ENCODE measurements at places on chromosomes 2 and 18. TPM values are rescaled to one million over a fixed set of nuclear protein-coding genes. Genes with fewer than 3 reads are reported as not detected.
A peak's percentile ranks its signal among the peaks of the same experiment; 100 is the strongest.

- no peak overlapping the region for H3K27ac ChIP-seq
- H3K36me3 ChIP-seq, result no peaks in the 10 kb centered on the region
- H3K4me3 ChIP-seq, result no peak overlapping the region
- DNase-seq, result no peak
- no peaks in the 10 kb centered on the region for H3K4me1 ChIP-seq
- no peaks in the 10 kb centered on the region for H3K27me3 ChIP-seq
Observed at GRCh38 chr18:14958701-14959100, 210.7 kb downstream of the ANKRD30B start.

DNA sequence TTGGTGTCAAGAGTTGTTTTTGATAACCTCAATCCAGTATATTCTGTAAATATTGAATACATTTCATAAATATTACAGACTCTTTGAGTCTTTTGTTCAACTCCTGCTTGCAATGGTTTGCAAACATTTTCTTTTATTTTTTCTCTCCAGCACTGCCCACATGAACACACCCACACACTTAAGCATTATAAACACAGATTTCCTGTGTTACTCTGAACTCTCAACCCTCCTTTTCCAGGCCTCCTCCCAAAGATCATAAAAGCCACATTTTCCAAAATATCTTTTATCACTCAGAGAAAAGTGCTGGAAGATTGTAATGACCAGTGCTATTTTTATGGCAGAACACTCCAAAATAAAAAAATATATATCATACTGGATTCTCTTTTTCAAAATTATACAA lies 20.5 kb downstream of the ARHGAP25 start:
- no peaks in the 10 kb centered on the region for H3K27me3 ChIP-seq
- no peak for DNase-seq
- H3K4me1 ChIP-seq, result no peaks in the 10 kb centered on the region
- H3K36me3 ChIP-seq, result no peaks in the 10 kb centered on the region

- no peak overlapping the region for H3K27ac ChIP-seq
- H3K27me3 ChIP-seq, result no peaks in the 10 kb centered on the region
- no peak overlapping the region for H3K4me3 ChIP-seq
- no peak for DNase-seq
Observed at GRCh38 chr2:219624565-219624964, 2.9 kb upstream of the SLC4A3 start.

- H3K36me3 ChIP-seq, result no peaks in the 10 kb centered on the region
- peaks cover 6% of the 10 kb centered on the region for H3K4me1 ChIP-seq
- no peak overlapping the region for H3K27ac ChIP-seq
- DNase-seq, result no peak
- H3K27me3 ChIP-seq, result no peaks in the 10 kb centered on the region
Observed at GRCh38 chr18:2976218-2977132, 36.5 kb downstream of the LPIN2 start.

- peak within 1 kb of the TSS; percentile 95 for H3K27ac ChIP-seq
- peak; percentile 84 for DNase-seq
- H3K36me3 ChIP-seq, result no peaks in the 10 kb centered on the region
- H3K4me1 ChIP-seq, result peaks cover 30% of the 10 kb centered on the region
- H3K27me3 ChIP-seq, result no peaks in the 10 kb centered on the region
Observed at GRCh38 chr2:64019083-64019974, at the start of gene VPS54. Gene VPS54, minus strand, starts transcription at chr2:64019428. Its CDS starts 35,429 bp downstream, at chr2:63983999.

DNA sequence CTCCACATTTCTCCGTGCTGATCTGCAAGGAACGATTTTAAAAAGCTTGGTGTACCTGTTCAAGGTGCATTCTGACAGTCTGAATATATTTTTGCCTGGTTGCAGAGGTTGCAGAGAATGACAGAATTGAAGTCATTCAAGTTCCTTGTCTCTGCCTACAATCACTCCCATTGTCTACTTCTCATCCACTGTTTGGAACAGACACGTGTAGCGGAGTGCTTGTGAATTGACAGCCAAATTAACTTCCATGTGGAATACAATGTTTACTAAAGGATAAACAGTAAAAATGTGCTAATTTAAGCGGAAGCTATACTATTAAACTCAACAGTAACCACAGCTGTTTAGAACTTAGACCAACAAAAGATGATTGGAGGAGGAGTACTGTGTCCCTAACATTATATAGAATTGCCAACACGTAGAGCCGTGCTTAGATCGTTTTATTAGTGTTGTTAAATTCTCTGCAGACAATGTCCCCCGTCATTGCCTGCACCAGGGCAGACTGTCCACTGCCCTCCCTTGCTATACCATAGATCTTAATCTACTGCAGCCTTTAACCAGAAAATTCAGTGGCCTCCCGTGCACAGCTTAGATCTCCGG lies 87.3 kb upstream of the ZCCHC2 start:
- no peak for DNase-seq
- no peaks in the 10 kb centered on the region for H3K27me3 ChIP-seq
- no peak overlapping the region for H3K4me3 ChIP-seq
- no peaks in the 10 kb centered on the region for H3K36me3 ChIP-seq

- no peaks in the 10 kb centered on the region for H3K27me3 ChIP-seq
- DNase-seq, result no peak
- no peak overlapping the region for H3K27ac ChIP-seq
- peaks cover 27% of the 10 kb centered on the region for H3K36me3 ChIP-seq
Observed at GRCh38 chr2:149562324-149562723, 25.3 kb downstream of the MMADHC start.

- no peaks in the 10 kb centered on the region for H3K4me1 ChIP-seq
- no peak for DNase-seq
- no peaks in the 10 kb centered on the region for H3K27me3 ChIP-seq
- no peak overlapping the region for H3K4me3 ChIP-seq
- H3K36me3 ChIP-seq, result no peaks in the 10 kb centered on the region
- no peak overlapping the region for H3K27ac ChIP-seq
Observed at GRCh38 chr2:110977403-110977802, 143.3 kb upstream of the BCL2L11 start.

GRCh38 chr18:31294199-31294747 lies 23.7 kb upstream of the DSG1 start:
- no peaks in the 10 kb centered on the region for H3K27me3 ChIP-seq
- no peak overlapping the region for H3K27ac ChIP-seq
- DNase-seq, result no peak
- H3K4me1 ChIP-seq, result no peaks in the 10 kb centered on the region

DNA sequence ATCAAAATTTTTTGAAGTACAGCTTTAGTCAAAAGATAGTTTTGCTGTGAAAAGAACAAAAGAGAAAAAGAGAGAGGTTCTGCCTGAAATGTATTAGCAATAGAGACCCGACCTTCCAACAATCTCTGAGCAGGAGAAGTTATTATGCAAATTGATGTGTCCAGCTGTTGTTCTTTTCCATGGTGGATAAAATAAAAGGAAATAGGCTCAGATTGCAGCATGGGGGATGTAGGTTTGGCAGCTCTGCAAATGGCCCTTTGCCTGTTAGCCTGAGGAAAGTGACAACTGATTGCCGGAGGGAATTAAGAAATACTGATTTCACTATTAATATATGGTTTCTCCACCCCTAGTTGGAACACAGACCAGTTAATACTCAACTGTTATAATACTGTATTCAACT lies 1283.2 kb upstream of the NXPH2 start:
- DNase-seq, result no peak
- no peaks in the 10 kb centered on the region for H3K36me3 ChIP-seq
- H3K4me3 ChIP-seq, result no peak overlapping the region
- no peaks in the 10 kb centered on the region for H3K4me1 ChIP-seq
- H3K27me3 ChIP-seq, result no peaks in the 10 kb centered on the region

DNA sequence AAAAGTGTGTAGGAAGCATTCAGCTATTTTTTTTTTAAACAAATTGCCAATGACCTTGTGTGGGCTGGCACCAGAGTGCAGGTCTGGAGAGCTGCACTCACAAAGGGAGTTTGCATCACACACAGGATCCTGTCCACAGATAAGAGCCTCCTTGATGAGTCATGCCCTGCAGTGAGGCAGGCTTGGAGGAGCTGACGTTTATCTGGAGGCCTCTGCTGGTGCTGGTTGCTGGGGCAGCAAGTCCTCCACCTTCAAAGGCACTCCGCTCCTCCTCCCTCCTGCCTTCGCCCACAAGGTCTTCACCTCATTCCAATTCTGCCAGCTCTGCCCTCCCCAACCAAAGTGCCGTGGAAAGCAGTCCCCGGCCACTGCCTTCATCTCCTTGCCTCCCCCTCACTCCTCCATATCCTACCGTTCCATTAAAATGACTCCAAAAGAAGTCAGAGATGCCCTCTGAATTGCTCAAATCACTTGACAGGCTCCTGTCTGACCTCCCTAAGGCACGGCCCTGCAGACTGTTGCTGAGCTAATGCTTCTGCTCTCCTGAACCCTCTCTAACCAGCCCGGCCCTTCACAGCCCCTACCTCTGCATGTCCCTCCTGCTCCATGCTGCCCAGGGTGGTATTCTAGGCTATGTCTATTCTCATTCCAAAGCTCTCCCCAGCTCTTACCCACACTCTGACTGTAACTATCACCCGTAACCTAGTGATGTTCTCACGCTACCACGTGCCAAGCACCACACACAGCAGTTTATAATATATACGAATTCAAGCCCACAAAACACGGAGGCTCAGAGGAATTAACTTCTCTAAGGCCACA lies 30.9 kb downstream of the LONRF2 start:
- no peaks in the 10 kb centered on the region for H3K36me3 ChIP-seq
- H3K27me3 ChIP-seq, result no peaks in the 10 kb centered on the region
- no peak overlapping the region for H3K4me3 ChIP-seq

GRCh38 chr2:7792031-7792651 lies 874.9 kb downstream of the RNF144A start:
- no peak overlapping the region for H3K4me3 ChIP-seq
- no peaks in the 10 kb centered on the region for H3K27me3 ChIP-seq
- no peaks in the 10 kb centered on the region for H3K36me3 ChIP-seq

DNA sequence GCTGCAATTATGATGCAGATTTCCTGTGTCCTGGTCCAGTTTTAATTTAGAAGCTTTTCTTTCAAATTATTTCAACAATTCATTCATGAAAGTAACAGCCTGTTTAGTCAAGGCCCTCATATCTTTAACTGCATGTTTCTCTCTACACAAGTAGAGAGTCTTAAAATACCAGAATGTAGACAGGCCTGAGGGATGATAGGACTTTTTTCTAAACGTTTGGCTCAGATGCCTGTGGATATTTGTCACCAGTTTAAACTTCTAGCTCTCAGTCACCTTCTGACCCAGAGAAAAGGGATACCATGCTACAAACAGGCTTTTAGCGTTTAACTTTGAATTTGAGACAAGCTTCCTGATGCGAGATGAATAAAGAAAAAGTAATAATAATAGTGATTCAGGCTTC lies 15.7 kb downstream of the COL5A2 start:
- no peak for DNase-seq
- H3K36me3 ChIP-seq, result no peaks in the 10 kb centered on the region
- H3K27me3 ChIP-seq, result no peaks in the 10 kb centered on the region
- H3K4me3 ChIP-seq, result peak overlapping the region; percentile 12
- peaks cover 24% of the 10 kb centered on the region for H3K4me1 ChIP-seq

GRCh38 chr18:11663439-11664029 lies 25.5 kb upstream of the GNAL start:
- H3K36me3 ChIP-seq, result no peaks in the 10 kb centered on the region
- no peak overlapping the region for H3K27ac ChIP-seq
- no peak overlapping the region for H3K4me3 ChIP-seq
- no peak for DNase-seq
- H3K27me3 ChIP-seq, result peaks cover 5% of the 10 kb centered on the region
- H3K4me1 ChIP-seq, result no peaks in the 10 kb centered on the region

GRCh38 chr18:24989760-24990593 lies 362.0 kb downstream of the ZNF521 start:
- H3K36me3 ChIP-seq, result no peaks in the 10 kb centered on the region
- no peak overlapping the region for H3K4me3 ChIP-seq

- no peak overlapping the region for H3K27ac ChIP-seq
Observed at GRCh38 chr2:2623939-2624338, 292.9 kb upstream of the MYT1L start.

- DNase-seq, result no peak
- no peak overlapping the region for H3K4me3 ChIP-seq
- no peak overlapping the region for H3K27ac ChIP-seq
- no peaks in the 10 kb centered on the region for H3K36me3 ChIP-seq
Observed at GRCh38 chr2:15671842-15672815, 80.5 kb downstream of the DDX1 start.

DNA sequence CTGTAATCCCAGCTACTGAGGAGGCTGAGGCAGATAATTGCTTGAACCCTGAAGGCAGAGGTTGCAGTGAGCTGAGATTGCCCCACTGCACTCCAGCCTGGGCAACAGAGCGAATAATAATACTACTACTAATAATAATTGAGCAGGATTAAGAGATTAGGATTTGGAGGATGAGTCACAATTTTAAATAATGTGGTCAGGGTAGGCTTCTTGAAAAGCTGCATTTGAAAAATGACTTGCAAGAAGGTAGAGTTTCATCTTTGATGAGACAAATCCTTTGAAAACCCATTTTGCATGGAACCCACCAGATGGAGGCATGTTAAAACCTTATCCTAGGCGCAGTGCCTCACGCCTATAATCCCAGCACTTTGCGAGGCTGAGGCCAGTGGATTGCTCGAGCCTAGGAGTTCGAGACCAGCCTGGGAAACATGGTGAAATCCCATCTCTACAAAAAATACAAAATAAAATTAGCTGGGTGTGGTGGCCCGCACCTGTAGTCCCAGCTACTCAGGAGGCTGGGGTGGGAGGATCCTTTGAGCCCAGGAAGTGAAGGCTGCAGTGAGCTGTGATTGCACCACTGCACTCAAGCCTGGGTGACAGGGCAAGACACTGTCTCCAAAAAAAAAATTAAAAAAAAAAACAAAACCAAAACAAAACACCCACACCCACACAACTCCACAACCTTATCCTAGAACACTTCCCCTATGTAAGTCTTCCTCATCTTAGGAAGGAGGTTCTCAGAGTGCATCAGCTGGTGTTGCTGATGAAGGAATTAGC lies 3.3 kb upstream of the ATP8B1 start:
- no peak overlapping the region for H3K4me3 ChIP-seq
- DNase-seq, result no peak
- H3K27me3 ChIP-seq, result no peaks in the 10 kb centered on the region
- H3K27ac ChIP-seq, result peak overlapping the region; percentile 38
- no peaks in the 10 kb centered on the region for H3K36me3 ChIP-seq

GRCh38 chr18:69599377-69599776 lies 198.7 kb downstream of the DOK6 start:
- DNase-seq, result no peak
- no peak overlapping the region for H3K4me3 ChIP-seq
- H3K36me3 ChIP-seq, result no peaks in the 10 kb centered on the region
- H3K27me3 ChIP-seq, result no peaks in the 10 kb centered on the region
- no peak overlapping the region for H3K27ac ChIP-seq

GRCh38 chr18:77052983-77053309 lies 79.6 kb downstream of the MBP start:
- no peak for DNase-seq
- H3K27me3 ChIP-seq, result no peaks in the 10 kb centered on the region
- H3K4me1 ChIP-seq, result peaks cover 53% of the 10 kb centered on the region
- peak overlapping the region; percentile 55 for H3K27ac ChIP-seq

- no peaks in the 10 kb centered on the region for H3K36me3 ChIP-seq
- no peaks in the 10 kb centered on the region for H3K27me3 ChIP-seq
- H3K27ac ChIP-seq, result no peak overlapping the region
- H3K4me1 ChIP-seq, result no peaks in the 10 kb centered on the region
- no peak for DNase-seq
- no peak overlapping the region for H3K4me3 ChIP-seq
Observed at GRCh38 chr2:182852090-182852489, 14.3 kb downstream of the FRZB start.

Gene ALK
- polyA plus RNA-seq, result 0.04 TPM

Gene STK17B
- 3.1 TPM for polyA plus RNA-seq

Gene IRS1
- polyA plus RNA-seq, result 17.1 TPM

Gene KCNJ13
- not detected for polyA plus RNA-seq

Gene TMEM37
- polyA plus RNA-seq, result 0.96 TPM

Gene WDR7
- 4.7 TPM for polyA plus RNA-seq

Gene NGEF
- 0.27 TPM for polyA plus RNA-seq

Gene KIF3C
- 1.7 TPM for polyA plus RNA-seq

Gene ERCC3
- polyA plus RNA-seq, result 54.9 TPM

Gene PCARE
- polyA plus RNA-seq, result 0.48 TPM

Gene AGXT
- polyA plus RNA-seq, result not detected

Gene ASXL3
- polyA plus RNA-seq, result not detected
